EH (cell line): ENCODE measurements at places on chromosomes 3 and 15.

- DNase-seq: no peak
These were observed 235.5 kb upstream of the THRB start for GRCh38 chr3:24730173-24730572.

DNA sequence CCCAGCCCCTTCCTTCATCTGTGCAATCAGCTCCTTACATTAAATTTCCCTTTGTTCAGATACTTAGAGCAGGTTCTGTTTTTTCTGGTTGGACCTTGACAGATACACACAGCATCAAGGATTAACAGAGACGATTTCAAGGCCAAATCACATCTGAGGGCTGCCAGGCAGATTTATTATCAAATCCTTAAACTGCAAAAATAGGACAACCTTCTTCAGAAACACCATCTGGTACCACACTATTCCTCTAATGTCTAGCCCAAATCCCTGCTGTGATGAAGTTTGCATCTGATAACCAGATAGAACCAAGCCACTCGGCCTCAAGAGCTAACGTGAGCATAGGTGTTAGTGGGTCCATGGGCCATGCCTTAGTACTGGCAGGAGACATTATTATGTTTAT, 250.7 kb upstream of the PROK2 start:
- DNase-seq: no peak

GRCh38 chr15:25693321-25694238, 169.5 kb downstream of the ATP10A start:
- peak; percentile 54 for DNase-seq

DNA sequence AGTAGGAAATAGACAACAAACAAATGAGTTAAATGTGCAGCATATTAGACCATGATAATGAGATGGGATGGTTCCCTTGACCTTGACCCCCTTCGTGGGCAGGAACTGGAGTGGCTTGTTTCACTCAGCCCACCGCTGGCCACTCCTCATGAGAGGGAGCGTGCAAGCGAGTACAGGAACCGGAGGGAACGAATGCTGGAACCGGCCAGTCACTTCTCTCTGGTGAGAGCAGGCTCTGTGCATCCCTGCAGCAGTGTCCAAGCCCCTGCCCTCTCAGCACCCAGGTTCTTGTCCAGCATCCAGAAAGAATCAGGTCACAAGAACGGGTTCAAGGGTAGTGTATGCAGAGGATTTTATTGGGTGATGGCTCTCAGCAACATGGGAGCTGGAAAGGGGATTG, 17.2 kb upstream of the IREB2 start:
- no peak for DNase-seq

DNA sequence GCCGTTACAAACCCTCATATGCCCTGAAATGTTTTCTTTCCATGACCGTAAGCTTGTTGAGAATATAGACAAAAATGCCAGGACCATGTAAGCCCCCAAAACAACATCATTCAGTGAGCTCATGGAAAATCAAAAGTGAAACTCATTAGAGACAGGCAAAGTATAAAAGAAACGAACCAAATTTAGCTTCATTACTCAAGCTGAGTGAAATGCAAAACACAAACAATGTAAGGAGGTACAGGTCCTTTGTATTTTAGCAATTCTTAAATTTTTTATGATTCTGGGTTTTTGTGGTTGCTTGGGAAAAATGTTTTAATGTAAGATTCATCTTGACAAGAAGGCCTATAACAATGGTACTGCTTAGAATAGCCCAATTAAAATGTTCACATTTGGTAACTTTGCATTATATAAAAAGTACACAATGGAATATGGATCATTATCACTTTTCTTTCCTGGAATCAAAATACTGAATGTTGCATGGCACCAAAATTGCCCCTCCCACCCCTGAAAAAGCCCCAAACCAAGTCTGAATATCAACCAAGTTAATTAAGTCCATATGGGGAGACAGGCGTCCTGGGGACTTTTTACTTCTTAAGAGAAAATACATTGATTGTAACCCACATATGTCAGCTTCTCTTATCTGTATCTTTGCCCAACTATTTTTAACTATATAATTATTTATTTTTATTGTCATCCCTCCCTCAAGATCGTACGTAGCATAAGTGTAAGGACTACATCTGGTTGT, 247.7 kb upstream of the CDIN1 start:
- DNase-seq: peak; percentile 66

- peak; percentile 19 for DNase-seq
These were observed 41.1 kb downstream of the GPD1L start for GRCh38 chr3:32147509-32147908.

DNA sequence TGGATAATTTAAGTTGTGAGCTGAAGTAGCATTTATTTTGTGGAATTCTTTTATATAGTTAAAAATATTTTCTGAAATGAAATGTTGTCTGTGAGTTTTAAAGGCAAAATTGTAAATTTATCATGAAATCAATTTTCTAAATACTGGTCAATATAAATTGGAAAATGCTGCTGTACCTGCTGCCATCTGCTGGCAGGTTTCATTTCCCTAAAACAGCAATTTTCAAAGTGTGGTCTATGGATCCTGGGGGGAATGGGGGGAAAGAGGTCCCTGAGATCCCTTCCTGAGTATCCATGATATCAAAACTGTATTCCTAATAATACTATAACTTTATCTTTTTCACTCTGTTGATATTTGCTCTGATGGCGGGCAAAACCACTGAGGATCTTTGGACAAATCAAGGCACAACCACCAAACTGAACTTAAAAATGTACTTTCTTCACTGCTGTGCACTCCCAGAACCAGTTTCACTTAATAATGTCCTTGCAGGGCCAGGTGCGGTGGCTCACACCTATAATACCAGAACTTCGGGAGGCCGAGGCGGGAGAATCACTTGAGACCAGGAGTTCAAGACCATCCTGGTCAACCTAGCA, 17.2 kb upstream of the CCR4 start:
- peak; percentile 36 for DNase-seq

DNA sequence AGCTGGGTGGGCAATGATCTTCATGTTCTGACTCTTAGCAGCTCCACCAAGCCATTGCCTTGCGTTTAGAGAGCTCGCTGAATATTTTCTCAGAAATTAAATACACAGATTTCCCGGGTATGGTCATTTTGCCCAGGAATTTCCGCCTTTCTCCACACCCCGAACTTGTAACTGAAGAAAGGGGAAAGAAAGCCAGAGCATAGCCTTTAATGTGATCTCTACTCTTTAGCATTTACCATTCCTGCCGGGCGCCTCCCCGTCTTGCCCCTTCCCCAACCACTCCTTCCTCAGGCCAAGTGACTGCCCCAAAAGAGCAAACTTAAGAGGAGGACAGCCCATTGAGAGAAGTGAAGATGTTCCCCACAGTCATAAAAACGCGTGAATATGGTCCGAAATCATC, 53.1 kb downstream of the LMCD1 start:
- DNase-seq: no peak

GRCh38 chr3:31096661-31097395, 202.4 kb upstream of the GADL1 start:
- peak; percentile 21 for DNase-seq

- no peak for DNase-seq
These were observed 142.3 kb downstream of the TLE3 start for GRCh38 chr15:69955240-69955894.

- DNase-seq: no peak
These were observed 58.5 kb upstream of the PLXNA1 start for GRCh38 chr3:126924458-126924857.

GRCh38 chr3:152405915-152406802, 137.4 kb downstream of the MBNL1 start:
- peak; percentile 93 for DNase-seq

DNA sequence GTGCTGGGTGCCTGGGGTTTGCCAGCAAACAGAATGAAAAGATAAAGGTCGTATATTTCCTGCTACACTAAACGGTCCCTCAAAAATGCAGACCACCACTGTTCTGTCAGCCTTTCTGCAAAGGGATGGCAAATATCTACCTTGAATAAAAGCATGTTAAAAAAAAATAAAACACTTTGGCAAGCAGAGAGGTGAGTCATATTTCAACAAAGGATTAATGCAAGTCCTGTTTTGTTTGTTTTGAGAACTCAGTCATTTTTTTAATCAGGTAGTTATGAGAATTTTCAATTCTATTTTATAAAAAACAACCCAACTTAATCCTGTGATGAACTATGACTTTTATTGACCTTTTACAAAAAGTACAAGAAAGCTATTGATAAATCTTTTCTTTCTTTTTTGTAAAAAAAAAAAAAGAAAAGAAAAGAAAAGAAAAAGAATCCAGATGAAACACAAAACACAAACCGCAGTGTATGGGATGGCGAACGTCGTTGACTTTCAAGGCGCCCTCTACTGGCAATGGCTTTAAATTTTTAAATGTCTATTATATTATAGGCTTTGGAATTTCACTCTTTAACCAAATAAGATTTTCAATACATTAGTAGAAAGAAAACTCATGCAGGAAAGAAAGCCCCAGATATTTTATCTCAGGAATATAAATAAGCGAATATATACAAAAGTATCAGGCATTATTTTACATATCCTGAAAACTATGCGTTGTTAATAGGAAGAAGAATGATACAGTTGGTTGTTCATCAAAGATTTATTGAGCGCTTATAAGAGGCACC, 87.8 kb downstream of the NCEH1 start:
- DNase-seq: peak; percentile 45

GRCh38 chr3:146033950-146034349, 127.0 kb downstream of the PLOD2 start:
- no peak for DNase-seq

DNA sequence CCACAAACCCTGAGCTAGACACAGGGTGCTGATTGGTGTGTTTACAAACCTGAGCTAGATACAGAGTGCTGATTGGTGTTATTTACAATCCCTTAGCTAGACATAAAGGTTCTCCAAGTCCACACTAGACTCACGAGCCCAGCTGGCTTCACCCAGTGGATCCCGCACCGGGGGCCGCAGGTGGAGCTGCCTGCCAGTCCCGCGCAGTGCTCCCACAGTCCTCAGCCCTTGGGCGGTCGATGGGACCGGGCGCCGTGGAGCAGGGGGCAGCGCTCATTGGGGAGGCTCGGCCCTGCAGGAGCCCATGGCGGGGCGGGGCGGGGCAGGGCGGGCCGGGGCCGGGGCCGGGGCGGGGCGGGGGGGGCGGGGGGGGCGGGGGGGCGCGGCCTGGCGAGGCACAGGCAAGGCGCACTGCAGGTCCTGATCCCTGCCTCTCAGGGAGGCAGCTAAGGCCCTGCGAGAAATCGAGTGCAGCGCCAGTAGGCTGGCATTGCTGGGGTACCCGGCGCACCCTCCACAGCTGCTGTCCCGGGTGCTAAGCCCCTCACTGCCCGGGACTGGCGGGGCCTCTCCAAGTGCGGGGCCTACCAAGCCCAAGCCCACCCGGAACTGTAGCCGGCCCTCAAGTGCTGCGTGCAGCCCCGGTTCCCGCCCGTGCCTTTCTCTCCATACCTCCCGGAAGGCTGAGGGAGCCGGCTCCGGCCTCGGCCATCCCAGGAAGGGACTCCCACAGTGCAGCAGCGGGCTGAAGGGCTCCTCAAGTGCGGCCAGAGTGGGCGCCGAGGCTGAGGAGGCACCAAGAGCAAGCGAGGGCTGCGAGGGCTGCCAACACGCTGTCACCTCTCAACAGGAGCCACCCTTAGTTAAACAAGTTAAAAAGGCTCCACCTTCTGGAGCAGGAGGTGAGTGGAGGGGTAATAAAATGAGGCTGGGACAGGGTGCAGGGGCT, 9.8 kb upstream of the TMEM40 start:
- no peak for DNase-seq

DNA sequence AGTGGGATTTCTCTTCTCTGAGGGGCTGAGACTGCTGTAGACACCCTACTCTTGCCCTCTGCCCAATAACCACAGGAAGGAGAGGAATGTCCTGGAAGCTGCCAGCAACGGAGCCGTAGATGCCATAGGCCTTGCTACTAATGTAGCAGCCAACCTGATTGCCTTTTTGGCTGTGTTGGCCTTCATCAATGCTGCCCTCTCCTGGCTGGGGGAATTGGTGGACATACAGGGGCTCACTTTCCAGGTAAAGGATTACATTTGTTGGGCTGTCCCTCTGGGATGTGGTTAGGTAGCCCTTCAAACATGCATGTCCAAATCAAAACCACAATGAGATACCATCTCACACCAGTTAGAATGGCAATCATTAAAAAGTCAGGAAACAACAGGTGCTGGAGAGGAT, 16.1 kb downstream of the SLC28A2 start:
- peak; percentile 2 for DNase-seq

DNA sequence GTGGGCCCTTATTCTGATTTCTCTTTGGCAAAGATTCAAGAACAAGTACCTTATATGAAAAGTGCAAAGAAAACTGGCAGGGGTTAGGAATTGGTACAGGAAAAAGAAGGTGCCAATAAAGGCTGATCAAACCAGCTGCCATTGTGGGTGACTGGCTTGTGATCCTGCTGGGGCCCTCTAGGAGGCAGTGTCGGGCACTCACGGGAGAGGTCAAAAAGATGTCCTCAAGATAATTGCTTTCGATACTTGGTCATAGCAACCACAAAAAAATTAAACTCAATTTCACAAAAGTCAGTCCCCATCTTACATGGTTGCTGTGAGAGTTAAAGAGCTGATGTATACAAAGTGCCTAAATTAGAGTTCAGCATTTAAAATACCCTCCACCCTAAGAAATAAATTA, 31.0 kb upstream of the CAV3 start:
- no peak for DNase-seq

- no peak for DNase-seq
These were observed 63.8 kb downstream of the CNTN3 start for GRCh38 chr3:74550686-74551085.

GRCh38 chr15:57122080-57122840, 203.8 kb downstream of the TCF12 start:
- DNase-seq: peak; percentile 76

GRCh38 chr3:11211531-11212298, 57.4 kb downstream of the HRH1 start:
- peak; percentile 67 for DNase-seq

- peak; percentile 100 for DNase-seq
These were observed 40.1 kb downstream of the TMEM44 start for GRCh38 chr3:194592798-194593752.

DNA sequence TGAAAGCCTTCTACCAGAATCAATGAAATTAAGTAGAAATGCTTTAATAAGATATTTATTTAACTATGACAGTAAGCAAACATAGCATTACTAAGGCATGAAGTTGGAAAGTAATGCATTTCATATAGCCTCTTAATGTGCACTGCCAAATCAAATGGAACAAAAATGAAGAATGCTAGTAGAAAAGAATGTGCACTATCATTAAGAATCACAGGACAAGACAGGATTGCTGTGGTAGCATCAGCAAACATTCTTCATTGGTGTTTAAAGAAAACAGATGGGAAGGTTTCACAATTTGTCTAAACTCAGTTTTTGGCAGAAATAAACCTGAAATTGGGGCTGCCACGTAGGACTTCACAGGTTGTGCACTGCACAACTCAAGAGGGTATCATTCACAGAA, 168.9 kb downstream of the CNTN3 start:
- DNase-seq: peak; percentile 7

- no peak for DNase-seq
These were observed 27.8 kb downstream of the GAP43 start for GRCh38 chr3:115651087-115651486.
